Calu3 (cell line): ENCODE measurements at places on chromosomes 3 and 15. TPM values are rescaled to one million over a fixed set of nuclear protein-coding genes. Genes with fewer than 3 reads are reported as not detected.

SLC9A9 gene
- 1.5 and 2.4 TPM in 2 replicates for total RNA-seq

GPR156 gene
- total RNA-seq: 0.45 and 0.64 TPM in 2 replicates

GRCh38 chr15:43950531-43950930 lies 123.7 kb downstream of the WDR76 start:
- H3K27ac ChIP-seq: no peak overlapping the region
- no peaks in the 10 kb centered on the region for H3K27me3 ChIP-seq
- no peaks in the 10 kb centered on the region for H3K36me3 ChIP-seq

DNA sequence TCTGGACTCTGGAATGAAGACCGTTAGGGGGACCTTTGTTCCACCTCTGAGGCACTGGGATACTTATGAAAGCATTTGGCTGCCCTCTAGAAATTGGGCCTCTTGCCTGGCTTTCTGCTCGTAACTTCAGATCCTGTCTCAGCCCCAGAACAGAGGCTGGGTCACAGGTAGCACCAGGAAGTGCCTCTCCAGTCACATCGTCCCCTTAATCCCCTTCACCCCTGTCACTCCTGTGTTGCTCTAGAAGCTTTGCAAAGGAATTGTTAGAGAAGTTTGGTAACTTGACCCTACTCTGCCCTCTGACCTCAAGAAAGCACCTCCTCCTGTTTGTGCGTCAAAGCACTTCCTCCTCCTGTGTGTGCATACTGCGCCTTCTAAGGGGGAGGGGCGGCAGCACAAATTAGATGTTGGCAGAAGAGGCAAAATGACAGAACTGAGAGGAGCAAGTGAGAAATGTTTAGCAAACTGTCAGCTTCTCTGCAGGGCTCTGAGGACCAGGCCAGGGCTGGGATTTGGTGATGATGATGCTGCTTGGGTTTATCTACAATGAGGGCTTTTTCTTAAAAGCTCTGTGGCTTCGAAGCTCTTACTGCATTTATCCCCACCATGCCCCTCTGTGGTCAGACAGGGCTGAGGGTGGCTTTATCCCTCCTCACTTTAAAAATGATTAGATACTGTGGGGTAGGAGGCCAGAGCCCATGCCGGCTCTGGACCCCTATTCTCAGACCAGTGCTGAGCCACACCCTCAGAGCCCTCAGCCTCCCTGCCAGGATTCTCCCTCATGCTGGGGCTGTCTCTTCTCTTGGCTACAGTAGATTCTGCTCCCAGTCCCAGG lies 76.2 kb downstream of the LARS2 start:
- no peak overlapping the region for H3K27ac ChIP-seq
- no peaks in the 10 kb centered on the region for H3K4me1 ChIP-seq
- H3K36me3 ChIP-seq: no peaks in the 10 kb centered on the region
- H3K27me3 ChIP-seq: no peaks in the 10 kb centered on the region

- DNase-seq: no peak
- H3K27me3 ChIP-seq: no peaks in the 10 kb centered on the region
- no peaks in the 10 kb centered on the region for H3K4me1 ChIP-seq
- H3K4me3 ChIP-seq: no peak overlapping the region
These were observed 56.3 kb downstream of the PPM1L start for GRCh38 chr3:160812304-160812703.

- no peak overlapping the region for H3K27ac ChIP-seq
- H3K4me3 ChIP-seq: no peak overlapping the region
- DNase-seq: no peak
- no peaks in the 10 kb centered on the region for H3K4me1 ChIP-seq
These were observed 136.9 kb downstream of the TJP1 start for GRCh38 chr15:29685156-29686078.

GRCh38 chr3:61354604-61355003 lies 103.4 kb upstream of the FHIT start:
- H3K4me3 ChIP-seq: no peak overlapping the region
- no peaks in the 10 kb centered on the region for H3K27me3 ChIP-seq
- DNase-seq: no peak
